ENCODE measurements at places on chromosomes 16 and 17.

DNA sequence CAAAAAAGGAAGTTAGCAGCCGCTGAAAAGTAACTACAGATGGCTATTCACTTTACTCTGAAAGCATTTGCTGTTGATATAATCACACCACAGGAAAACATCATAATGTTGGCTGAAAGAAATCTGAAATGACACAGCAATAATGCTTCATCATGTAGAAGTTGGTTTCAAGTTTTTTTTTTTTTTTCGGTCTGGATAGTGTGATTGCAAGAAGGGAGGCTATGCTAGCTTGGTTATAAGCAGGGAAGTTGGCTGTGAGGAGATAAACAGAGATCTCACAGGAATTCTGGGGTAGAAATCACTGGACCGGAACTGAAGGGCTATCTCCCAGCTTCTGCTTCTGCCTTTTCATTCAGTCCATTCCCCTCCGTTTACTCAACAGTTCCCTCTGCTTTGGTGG, 57.9 kb downstream of the MYO1D start:
- no peak for DNase-seq

GRCh38 chr16:89446975-89447293, 43.4 kb downstream of the ANKRD11 start:
- no peak for DNase-seq

DNA sequence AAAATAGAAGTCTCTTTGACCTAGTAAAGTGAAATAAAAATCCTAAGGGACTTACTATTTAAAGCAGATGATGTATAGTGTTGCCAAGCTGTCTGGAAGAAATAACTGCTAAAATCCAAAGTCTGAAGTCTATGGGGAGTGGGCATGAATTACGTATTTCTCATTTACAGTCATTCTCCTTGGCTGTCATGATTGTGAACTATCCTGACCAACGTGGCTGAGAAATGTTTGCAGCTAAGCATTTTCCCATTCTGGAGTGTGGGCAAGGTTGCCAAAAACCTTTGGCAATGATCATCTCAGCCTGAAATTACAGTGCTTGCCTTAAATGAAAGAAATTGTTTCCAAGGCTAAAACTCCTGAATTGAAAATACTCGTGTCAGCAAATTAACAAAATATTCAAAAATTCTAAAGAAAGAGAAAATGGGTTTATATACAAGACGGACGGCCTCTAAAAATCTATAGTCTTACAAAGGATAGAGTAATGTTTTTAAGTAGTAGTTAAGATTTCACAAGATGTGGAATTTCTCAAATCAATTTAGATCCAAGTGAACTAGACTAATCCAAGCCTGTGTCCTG, 77.0 kb downstream of the CACNG1 start:
- DNase-seq: no peak

DNA sequence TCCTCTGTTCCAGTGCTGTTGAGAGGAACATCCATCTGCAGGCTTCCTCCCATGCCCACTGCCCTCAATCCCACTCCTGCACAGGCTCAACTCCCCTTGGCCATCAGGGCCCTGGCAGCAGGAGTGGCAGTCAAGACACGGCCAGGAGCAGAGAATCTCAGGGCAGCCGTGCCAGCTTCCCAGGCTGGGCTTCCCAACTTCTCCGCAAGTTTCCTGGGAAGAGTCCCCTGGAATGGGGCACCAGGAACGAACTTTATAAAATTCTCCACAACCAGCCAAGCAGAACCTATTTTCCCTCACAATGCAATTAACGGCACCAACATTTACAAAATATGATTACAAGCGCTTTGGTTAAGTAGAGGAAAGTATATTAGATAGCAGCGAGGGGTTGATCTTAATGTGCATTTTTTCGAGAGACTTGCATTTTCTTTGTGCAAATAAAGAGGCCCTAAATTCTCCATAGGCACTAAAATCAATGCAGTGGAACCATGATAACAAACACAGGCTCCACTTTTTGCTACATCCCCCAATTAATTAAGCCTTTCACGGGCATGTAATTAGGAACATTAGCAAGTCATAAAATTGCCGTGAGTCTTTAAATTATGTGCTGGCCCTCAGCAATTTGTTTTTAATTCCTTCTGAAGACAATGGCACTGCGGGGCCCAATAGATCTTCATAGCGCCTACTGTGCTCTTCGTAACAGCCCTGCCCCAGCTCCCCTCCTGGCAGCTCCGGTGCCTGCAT, 99.9 kb upstream of the LHX1 start:
- DNase-seq: no peak

DNA sequence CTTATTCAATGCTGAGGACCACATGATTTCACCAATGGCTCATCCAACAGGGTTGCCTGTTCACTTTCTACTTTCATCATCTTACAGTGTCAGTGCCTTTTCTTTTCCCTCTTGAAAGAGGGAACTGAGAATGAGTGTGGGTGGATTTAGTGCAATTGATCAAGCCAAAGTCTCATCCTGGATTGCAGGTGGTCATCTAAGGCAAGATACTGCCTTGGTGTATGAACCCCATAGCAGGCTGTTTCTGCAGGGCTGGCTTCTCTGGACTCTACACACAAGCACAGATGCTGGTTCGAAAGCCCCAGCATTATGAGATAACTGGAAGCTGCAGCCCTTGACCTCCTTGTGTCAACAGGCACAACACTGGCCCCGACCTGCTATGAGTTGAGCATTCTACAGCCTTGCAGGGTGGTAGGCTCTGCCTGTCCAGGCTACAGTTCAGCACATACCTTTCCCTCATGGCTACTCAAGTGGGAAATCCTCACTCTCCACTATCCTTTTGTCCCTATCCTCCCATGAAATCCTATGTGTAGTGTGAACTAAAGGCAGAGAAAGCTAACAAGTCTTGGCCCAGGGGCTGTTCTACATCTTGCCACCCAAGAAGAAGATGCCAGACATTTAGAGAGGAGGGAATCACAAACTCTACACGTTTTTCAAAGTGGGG, 358.7 kb downstream of the SLC39A11 start:
- no peak for DNase-seq

DNA sequence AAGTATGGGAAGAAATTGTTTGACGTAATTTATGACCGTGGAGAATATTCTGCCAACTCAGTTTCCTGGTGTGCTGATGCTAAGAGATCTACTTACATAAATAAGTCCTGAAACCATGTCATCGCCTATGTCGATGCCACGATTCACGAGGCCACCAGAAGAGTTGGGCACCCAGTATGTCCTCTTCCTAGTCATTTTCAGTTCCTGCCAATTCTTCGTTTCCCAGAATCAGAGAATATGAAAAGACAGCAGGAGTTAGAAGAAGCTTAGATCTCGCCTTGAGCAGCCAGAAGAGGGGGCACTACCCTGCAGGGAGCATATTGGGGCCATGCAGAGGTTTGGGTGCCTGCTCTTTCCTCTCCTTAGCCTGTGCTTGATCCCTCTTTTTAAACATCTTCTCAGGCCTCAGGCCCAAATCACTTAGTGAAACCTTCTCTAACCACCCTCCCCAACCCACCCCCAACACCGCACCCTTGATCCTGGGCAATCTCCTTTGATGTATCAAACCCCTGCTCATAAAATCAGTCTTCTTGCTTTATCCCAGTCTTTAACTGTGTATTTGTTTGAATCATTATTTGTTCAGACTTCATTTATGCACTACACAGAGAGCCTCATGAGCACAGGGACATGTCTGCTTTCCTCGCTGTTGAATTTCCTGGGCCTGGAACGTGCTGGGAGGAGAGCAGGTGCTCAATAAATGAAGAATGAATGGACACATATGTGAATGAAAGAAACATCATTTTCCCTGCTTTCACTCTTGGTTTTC, 12.2 kb upstream of the LONP2 start:
- DNase-seq: no peak

DNA sequence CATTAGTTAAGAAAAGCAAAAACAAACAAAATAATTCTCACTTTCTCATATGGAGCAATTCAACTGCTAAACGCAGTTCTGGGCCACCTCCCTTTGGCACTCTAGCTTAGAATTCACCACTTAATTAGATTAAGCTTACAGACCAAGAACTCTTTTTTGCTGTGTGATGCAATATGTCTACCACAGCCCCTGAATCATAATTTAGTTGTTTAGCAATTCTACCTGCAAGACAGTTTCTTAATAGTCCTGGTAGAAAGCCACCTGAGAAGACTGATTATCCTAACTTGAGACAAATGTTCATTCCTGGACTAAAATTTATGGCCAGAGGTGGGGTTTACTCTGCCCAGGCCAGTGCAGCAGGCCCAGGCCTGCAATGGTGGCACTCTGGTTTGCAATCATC, 205.9 kb downstream of the HS3ST3A1 start:
- no peak for DNase-seq

DNA sequence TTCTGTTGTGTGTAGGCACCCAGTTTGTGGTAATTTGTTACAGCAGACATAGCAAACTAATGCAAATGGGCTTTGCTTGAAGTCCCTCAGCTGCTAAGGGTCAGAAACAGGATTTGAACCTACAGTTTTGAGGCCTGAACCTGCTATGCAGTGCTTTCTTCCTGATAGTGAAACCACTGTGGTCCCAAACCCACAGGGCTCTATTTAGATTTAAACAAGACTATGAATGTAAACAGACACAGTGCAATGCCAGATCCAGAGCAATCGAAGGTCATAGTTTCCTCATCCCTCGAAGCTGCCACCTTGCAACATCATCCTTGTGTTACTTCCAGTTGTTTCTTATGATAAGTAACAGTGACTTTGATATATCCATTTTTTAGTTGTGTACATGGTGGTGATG, 630.2 kb downstream of the WWOX start:
- DNase-seq: no peak

DNA sequence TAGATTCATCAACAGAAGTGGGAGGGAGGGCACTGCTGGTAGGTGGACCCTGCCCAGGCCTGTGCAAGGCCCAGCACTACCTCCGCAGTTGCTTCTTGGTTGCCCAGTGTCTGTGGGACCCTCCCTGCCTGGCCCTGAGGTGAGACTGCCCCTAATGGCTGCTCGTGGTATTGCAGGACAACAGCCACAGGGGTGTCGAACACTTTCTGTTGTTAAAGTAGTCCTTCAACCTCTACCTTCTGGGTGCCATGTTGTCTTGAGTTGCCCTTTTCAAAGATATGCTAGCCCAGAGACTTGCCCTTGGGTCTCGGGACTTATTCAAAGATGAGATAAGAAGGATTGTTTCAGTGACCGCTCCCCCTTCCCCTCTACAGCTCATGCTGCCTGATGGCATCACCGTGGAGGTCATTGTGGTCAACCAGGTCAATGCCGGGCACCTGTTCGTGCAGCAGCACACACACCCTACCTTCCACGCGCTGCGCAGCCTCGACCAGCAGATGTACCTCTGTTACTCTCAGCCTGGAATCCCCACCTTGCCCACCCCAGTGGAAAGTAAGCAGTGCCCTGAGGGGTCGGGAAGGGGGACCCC, 29.1 kb downstream of the AKAP1 start:
- peak; percentile 82 for DNase-seq

DNA sequence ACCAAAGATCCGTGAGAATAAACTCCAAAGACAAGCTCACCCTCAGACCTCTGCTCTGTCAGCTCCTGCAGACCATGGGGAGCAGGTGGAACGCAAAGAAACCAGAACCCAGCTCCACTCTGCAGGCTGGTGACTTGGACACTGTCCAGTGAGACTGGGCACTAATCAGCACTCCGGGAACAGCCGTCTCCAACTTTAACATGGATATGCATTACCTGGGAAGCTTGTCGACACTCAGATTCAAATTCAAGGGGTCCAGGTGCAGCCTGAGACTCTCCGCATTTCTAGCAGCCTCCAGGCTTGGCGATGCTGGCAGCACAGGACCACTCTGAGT, 9.1 kb downstream of the SLX4 start:
- no peak for DNase-seq

DNA sequence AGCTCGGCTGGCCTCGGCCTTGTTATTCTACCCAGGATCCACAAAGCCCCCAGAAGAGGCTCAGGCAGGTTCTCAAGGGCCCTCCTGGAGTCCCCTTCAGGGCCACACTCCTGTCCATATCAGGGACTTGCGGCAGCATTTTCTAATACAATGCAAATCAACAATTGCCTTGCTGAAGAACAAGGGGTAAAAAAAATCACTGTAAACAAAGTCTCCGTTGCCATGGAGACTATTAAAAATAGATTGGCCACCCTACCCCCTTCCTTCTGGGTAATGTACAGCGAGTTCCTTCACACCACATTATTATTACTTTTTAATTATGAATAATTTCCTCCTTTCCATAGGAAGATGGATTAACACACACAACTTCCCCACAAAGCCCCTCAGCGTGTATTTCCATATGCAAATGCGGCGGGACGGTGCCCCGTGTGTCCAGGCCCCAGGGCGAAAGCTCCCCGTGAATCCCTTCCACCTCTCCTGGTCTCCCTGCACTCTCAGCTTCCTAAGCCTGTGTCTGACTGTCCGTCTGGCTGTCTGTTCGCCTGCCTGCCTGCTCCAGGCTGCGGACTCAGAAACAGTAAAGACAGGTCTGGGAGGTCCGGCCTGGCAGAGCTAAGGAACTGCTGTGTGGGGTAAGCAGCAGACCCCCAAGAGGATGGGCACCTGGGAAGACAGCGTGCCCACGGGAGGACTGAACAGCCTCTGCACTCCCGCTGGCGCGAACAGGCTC, 196.6 kb downstream of the RBFOX3 start:
- DNase-seq: no peak

GRCh38 chr16:3536271-3536731, 35.5 kb downstream of the CLUAP1 start:
- DNase-seq: no peak

DNA sequence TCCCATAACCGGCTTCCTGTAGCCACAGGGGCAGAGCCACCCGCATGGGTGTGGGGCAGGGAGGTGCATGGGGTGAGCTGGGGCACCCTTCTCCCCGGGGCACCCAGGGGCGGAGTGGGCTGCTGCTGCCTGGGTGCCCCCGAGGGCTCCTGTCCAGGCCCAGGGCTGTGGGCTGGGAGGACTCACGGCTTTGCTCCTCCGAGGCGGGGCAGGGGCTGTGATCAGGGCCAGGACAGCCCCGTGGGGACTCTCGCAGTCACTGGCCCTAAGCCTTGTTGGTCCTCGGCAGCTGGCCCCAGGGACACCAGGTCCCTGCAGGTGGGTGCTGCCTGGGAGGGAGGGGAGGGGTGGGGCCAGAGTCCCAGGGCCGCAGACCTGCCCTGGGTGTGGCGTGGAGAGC, 19.7 kb downstream of the CACNA1H start:
- DNase-seq: no peak

GRCh38 chr17:75872434-75873351, 5.7 kb downstream of the TRIM47 start:
- peak; percentile 86 for DNase-seq

DNA sequence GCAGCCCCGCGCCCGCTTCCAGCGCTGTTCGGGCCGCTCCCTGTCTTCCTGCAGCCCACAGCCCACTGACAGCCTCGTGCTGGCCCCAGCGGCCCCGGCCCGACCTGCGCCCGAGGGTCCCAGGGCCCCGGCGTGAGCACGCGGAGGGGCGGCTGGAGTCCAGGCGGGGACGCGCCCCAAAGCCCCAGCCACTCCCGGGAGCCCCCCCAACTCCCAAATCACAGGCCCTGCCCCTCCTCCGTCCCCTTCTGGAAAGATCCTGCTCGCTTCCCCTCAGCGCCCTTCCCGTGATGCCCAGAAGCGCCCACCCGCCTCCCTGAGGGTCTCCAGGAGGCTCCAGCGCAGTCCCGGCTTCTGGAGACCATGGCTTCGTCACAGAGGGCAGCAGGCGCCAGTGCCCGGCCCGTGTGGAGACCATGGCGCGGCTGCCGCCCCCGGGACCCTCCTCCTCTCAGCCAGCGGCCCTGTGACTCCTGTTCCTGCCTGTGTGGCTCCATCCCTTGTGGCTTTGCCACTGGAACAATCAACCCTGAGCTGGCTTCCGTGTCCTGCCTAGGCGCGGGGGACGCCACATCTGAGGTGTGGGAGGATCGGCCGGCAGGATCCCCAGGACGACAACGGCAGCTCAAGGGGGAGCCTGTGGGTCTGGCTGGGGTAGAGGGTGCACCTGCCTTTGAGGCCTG, 3.9 kb downstream of the UTS2R start:
- peak; percentile 56 for DNase-seq

GRCh38 chr17:82406131-82406671, 11.9 kb upstream of the HEXD start:
- DNase-seq: no peak
